ENCODE measurements at places on chromosomes 4 and X. TPM values are rescaled to one million over a fixed set of nuclear protein-coding genes. Genes with fewer than 3 reads are reported as not detected.

NPFFR2 gene
- total RNA-seq = not detected

MBNL3 gene
- total RNA-seq = 40.0 TPM

DDIT4L gene
- total RNA-seq = 4.8 TPM

ARSJ gene
- total RNA-seq = 5.6 TPM

PNMA3 gene
- 0.61 TPM for total RNA-seq

UGDH gene
- 75.1 TPM for total RNA-seq

ATP2B3 gene
- 0.27 TPM for total RNA-seq

CYBB gene
- total RNA-seq = 15.4 TPM

GRCh38 chrX:121389976-121390714, 342.7 kb downstream of the GLUD2 start:
- no peak for DNase-seq

DNA sequence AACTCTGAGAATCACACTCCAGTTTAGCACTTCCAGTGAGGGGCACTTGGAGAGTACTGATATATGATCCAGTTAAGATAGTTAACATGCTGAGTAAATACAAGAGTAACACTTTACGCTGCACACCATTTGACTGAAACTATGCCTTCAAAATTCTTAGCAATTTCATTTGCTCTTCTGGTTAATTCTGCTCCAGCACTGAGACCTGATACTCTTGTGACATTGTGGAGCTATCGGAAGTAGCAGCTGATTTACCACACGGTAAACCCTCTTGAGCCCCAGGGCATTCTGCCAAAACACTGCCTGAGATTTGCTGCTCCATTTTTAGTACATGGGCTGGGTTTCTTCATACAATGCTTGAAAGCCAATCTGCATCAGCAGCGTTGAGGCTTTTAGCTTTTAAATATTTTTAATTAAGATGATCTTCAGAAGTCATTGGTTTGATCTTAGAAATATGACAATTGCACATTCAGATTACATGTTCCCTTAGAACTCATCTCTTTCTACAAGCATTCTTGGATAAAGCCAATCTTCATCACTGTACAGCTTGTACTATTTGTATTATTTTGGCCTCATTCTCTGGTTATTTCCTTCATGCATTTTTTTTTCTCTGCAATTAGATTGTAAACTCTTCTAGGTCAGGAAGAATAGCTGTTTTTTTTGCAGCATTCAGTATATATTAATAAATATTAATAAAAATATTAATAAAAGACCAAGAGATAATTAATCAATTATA, 67.8 kb upstream of the ETNPPL start:
- no peak for DNase-seq

GRCh38 chrX:139201924-139202323, 328.6 kb upstream of the F9 start:
- no peak for DNase-seq

Data from ovary (tissue), 10 donors.